Activated CD4-positive, alpha-beta T cell treated with anti-CD3 and anti-CD28 coated beads for 24 hours (primary cell): ENCODE measurements at places on chromosomes 2 and 18.
A peak's percentile ranks its signal among the peaks of the same experiment; 100 is the strongest.

GRCh38 chr2:168449419-168449818 is 6.7 kb upstream of the CERS6 start:
- no peak for DNase-seq

GRCh38 chr2:219362524-219363164 is 25.1 kb downstream of the DNPEP start:
- no peak for DNase-seq

DNA sequence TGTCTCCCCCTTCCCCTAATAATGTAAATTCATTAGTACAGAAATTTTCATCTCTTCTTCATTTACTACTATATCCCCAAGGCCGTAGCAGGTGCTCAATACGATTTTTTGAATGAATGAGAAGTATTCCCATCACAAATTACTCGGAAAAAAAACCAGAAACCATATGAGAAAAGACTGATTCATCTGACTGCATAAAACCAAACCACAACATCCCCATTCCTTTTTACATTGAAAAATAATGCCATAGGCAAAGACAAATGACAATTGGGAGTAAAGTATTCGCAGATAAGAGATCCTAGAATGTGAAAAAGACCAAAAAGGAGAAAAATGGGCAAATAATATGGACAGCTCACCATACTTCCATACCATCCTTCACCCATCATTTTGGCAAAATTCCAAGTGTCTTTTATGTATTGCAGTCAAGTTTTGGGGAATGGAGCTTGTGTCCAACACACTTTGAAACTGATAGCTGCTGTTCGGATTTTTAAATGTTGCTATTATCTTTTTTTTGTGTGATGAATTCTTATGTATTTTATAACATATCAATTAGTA is 1.5 kb downstream of the ZC3H8 start:
- no peak for DNase-seq

DNA sequence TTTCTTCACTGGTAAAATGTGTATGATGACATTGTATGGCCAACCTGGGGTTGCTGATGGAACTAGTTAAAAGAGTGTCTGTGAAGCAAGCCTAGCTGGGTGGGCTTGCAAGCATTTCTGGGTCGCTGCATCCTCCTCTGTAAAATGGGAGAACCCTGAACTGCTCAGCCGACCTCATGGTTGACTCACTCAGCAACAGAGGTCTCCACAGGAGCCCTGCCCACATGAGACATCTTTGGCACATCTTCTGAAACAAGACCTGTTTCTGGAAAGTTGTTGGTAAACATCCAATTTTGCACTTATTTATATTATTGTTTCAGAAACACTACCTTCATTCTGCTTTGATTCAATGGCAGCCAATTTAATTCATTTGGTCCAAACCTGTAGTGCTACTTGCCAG is 52.6 kb downstream of the BCL11A start:
- no peak for DNase-seq

DNA sequence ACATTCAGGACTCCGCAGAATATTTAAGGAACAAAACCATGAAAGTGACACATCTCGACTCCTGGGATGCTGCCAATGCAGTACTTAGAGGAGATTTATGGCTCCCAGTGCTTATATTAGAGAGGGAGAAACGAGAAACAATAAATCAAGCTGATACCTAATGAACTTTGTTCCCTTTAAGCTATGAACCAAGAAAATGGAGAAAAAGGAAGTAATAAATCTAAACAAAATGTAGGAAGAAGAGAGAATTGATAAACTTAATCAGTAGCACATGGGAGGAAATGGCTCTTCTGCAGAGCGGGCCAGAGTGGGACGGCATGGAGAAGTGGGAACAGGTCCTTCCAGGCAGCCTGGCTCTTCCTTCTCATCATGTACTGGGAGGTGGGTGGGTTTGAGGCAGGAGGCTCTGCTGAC is 42.7 kb downstream of the NPPC start:
- no peak for DNase-seq

- no peak for DNase-seq
Observed at GRCh38 chr2:119483395-119483753, 40.9 kb downstream of the SCTR start.

DNA sequence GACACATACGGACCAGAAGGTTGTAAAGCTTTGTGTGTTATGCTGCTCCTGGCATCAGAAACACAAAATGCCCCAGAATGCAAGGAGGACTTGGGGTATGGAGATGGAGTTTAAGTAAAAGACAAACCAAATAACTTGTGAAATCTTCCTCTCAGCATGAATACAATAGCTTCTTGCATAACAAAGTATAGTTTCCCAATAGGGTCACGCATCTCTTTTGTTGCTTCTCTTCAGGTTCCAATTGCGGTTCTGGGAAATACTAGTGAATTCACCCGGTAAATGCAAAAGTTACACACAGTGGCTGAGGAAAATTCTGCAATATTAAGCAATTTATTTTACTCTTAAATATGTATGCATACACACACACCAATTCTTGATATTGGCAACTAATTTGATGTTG is 339.2 kb upstream of the EPHA4 start:
- no peak for DNase-seq

DNA sequence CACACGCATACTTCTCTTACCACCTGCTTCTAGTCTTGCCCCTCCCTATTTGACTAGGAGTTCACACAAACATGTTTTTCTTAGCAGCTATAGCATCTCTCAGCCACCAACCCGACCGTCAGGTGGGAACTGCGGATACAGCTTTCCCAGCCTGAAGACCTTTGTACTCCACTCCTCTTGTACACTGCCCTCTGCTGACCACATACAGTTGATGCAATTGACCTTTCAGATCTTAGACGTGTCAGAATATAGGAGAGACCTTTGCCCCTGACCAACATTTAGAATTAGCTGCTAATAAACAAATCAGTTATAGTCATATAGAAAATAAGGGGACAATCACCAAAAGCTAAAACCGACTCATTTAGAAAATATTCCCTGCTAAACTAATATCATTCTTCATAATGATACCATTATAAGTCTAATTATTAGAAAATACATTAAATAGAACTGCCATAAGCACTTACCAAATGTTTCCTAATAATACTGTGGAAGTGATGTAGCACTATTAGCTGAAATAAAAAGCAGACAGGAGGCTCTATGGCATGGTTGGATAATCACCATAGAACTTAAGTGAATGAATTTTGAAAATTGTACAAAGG is 208.4 kb downstream of the RAD51AP2 start:
- no peak for DNase-seq

- DNase-seq = no peak
Observed at GRCh38 chr2:27323596-27324285, 844 bp upstream of the MPV17 start.

- DNase-seq = no peak
Observed at GRCh38 chr18:27787547-27787946, 389.4 kb downstream of the CDH2 start.

DNA sequence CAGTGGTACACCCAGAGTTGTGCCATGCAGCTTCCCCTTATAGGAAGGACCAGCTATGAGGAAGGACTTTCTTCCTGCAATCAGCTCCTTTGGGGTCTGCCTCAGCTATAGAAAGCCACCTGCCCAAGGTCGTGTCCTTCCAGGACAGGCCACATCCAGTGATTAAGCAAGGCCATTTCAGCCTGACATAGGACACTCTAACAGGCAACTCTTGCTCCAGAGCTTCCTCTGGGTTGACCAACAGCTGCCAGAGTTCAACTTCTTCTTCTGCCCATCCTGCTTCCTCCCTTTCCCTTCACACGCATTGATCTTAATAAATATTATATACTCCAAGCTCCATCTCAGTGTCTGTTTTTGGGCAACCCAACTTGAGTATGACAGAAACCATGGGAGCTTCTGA is 12.8 kb downstream of the LRP2 start:
- DNase-seq = no peak

- DNase-seq = no peak
Observed at GRCh38 chr2:128309280-128310093, 9.2 kb downstream of the HS6ST1 start.

DNA sequence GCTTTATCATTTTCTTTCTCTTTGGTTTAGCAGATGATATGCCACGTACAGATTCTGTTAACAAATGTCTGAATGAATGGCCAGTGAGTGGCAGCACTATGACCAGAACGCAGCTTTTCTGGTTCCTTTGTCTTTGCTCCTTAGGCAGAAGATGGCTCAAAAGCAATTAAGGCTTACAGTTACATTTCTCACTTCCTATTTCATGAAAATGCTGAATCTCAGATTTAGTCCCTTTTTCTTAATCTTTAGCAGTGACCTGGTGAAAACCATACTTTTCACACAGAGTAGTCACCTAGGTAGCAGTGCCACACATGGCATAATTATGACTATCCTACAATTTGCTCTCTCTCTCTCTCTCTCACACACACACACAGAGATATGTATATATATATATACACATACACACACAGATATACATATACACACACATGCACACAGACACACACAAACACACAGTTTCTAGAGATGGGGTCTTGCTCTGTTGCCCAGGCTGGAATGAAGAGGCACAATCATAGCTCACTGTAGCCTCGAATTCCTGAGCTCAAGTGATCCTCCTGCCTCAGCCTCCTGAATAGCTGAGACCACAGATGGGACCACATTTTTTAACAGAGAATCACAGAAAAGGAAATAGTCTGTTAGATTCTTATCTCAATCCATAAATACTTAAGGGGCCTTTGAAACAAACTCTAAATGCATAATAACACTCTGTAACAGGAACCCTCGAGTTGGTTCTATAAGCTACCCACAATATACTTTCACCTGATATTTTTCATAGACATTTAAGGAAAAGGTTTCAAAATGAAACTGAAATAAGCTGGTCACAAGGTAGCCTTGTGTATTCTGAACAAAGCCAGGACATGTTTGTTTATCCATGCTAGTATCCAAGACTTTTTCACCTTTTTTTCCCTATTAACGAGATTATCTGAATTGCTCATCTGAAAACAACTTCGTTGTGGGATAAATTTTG is 11.6 kb downstream of the PDE6D start:
- DNase-seq = no peak

DNA sequence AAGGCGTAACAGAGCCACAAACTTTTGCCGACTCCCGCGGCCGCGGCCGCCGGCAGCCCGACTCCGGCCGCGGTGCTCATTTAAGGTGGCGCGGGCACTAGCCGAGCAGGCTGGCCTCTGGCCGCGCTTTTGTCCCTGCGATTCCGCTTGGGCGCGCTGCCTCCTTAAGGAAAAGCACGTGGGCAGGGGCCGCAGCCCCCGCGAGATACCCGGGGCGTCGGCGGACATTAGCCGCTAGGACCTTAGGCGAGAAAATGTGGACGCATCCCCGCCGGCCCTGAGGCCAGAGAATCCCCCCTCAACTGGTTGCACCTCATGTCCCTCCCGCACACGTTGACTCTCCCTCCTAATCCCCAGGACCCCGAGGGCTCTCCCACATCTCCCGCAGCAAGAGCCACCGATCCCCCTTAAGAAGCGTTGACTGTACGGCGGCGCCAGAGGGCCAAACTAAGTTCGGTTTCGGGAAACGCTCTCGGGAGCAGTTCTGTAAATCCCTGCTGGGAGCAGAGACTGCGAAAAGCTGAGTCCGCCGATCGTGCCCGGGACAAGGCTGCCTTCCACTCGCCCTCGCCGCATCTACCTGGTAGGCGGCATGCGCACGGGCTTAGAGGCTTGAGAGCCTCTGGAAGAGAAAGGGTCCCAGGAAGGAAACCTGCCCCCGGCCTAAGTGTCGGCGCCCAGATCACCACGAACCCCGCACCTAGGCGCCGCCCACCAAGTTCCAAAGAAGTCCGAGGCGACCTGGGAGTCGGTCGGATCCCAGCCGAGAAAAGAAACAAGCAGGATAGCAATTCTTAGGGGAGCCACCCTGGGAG is 1.8 kb upstream of the SATB2 start:
- DNase-seq = peak; percentile 57

- DNase-seq = no peak
Observed at GRCh38 chr2:168565512-168565911, 109.4 kb downstream of the CERS6 start.

- DNase-seq = peak; percentile 25
Observed at GRCh38 chr2:86238354-86238753, 39.1 kb downstream of the MRPL35 start.

- no peak for DNase-seq
Observed at GRCh38 chr2:205030695-205031094, 485.4 kb downstream of the PARD3B start.

GRCh38 chr2:79982445-79982844 is 322.1 kb downstream of the LRRTM1 start:
- DNase-seq = no peak

DNA sequence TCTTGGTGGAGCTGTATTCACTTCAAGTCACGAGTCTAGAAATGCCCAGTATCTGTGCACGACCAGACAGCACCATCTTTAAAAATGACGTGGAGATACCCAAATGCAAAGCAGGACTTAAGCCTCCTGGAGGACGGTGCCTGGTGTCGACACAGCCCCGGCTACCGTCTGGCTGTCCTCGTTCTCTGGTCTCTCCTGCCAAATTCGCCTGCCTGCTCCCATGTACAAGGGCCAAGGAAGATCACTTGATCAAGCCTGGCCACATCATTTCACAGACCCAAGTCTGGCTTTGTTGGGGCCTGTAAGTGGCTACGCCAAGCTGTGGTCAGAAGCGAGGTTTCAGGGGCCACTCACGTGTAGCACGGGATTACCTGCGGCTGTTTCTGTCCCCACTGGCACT is 9.4 kb downstream of the ODC1 start:
- DNase-seq = no peak
